ENCODE measurements at places on chromosomes 6 and 20.

DNA sequence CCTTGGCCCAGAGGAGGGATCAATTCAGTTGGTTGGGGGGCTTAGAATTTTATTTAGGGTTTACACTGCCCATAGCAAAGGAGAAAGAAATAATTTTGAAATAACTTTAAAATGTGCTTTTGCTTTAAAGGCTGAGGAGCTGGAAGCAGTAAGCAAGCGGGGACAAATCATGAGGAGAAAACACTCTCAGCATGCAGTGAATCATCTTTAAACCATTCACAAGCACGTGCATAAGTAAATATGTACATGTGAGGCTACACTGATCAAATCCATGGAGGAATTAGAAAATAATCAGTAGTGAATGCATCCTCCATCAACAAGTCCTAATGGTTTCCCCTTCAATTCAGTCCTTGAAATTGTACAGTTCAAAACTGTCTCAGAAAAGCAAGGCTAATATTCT lies 181.0 kb downstream of the MTFR2 start:
- DNase-seq: no peak

- DNase-seq: no peak
These were observed 49.0 kb upstream of the RANBP9 start for GRCh38 chr6:13760307-13761304.

- DNase-seq: no peak
These were observed 48.4 kb upstream of the EZR start for GRCh38 chr6:158867381-158868121.

- DNase-seq: no peak
These were observed 55.2 kb upstream of the RREB1 start for GRCh38 chr6:7052443-7053011.

- DNase-seq: no peak
These were observed 925.0 kb upstream of the MAN1A1 start for GRCh38 chr6:120274547-120274946.

DNA sequence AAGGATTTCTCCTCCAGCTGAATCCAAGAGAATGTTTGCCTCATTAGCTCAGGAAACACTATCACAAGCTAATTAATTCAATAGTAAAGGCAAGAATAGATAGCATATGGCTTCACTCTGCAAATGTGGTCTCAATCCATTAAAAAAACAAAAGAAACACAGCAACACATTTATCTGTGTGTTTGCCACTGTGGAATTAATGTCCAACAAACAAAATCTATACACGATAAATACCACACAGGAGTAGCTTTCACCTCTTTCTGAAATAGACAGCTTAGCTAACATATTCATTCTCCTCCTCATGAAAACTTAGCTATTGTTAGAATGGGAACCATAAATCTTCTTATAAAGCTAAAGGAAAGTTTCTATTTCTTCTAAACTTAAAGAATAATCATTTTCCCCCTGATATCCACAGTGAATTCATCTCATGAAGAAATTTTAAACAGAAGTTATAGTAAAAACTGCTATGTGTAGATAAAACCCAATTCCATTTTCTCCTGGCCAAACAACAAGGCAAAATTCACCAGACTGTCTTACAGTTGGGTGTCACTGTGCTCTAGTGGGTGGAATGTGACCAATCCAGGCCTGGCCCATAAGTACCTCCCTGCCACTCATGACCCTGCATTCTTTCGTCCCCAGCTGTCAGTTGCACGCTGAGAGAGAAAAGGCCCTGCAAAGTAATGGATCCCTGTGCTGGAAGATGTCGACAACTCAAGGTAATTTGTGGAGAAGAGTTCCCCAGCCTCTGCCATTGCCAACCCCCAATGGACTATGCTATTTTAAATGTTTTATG lies 92.9 kb upstream of the NRSN1 start:
- no peak for DNase-seq

- DNase-seq: no peak
These were observed 647.8 kb downstream of the CD109 start for GRCh38 chr6:74343804-74344203.

GRCh38 chr6:83702077-83702476 lies 6.8 kb downstream of the SNAP91 start:
- no peak for DNase-seq

Measured in stimulated activated CD4-positive, alpha-beta T cell treated with anti-CD3 and anti-CD28 coated beads, TNF-alpha, amount 100 ng/mL, for 1 hour (primary cell).